Stimulated activated CD4-positive, alpha-beta T cell treated with anti-CD3 and anti-CD28 coated beads, Interleukin-1b, Interleukin-23, amount 100 ng/mL, for 1 hour (primary cell): ENCODE measurements at places on chromosomes 7 and 10.

DNA sequence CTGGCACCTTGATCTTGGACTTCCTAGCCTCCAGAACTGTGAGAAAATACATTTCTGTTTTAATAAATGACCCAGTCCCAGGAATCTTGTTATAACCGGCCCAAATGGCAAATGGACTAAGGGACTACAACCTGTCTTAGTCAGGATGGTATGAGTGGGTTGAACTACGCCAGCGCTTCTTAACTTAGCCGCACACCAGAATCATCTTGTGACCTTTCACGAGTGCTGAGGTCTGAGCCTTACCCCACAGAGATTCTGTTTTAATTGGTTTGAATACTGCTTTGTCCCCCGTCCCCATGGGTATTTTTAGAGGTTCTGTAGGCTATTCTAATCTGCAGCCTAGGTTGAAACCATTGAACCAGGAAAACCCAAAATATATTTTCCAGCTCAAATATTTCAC is 48.0 kb downstream of the PFKFB3 start:
- no peak for DNase-seq

DNA sequence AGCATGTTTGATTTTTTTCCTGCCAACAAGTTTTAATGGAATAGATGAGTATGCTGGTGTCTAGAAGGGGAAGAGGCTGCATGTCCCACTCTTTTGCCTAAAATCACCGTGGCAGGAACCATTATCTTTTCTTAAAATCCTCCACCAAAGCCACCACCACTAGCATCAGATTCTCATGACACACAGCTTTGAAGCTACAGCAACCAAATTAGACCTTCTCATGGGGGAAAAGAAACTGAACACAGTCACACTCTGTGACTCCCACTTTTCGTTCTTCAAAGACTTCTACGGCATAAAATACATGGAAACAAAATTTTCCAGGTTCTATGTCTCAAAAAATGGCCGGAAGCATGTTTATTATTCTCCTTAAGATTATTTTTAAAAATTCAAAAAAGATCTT is 81.8 kb downstream of the SGMS1 start:
- DNase-seq: no peak

DNA sequence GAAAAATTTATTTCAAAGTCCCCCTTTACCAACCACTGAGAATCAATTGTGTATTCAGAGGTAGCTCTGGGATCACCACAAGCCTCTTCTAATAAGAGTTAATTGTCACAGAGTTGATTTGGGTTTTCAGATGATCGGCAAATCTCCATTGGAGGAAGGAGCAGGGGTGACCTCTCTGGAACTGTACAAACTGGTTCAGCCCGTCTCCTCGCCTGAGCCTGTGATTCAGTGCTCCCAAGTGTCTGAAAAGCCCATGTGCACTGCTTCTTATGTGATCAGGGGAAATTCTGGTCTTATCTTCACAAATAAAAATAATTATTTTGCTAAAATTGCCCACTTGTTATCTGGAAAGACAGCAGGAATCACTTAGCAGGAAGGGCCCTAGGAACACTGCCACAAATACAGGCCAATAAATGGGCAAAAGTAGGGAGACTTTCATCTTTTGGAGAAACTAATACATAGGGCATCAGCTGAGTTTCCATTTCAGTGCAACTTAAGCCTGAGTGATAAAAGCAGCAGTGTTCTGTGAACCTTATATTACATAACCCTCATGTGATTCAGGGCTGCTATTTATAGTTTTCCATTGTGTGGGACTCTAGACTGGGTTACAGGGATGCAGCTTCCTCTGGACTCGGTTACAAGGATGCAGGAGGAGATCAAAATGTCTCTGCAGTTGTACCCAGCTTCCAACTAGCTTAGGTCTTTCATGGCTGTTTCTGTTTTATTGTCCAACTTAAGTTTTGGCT is 32.3 kb downstream of the CDK1 start:
- no peak for DNase-seq

DNA sequence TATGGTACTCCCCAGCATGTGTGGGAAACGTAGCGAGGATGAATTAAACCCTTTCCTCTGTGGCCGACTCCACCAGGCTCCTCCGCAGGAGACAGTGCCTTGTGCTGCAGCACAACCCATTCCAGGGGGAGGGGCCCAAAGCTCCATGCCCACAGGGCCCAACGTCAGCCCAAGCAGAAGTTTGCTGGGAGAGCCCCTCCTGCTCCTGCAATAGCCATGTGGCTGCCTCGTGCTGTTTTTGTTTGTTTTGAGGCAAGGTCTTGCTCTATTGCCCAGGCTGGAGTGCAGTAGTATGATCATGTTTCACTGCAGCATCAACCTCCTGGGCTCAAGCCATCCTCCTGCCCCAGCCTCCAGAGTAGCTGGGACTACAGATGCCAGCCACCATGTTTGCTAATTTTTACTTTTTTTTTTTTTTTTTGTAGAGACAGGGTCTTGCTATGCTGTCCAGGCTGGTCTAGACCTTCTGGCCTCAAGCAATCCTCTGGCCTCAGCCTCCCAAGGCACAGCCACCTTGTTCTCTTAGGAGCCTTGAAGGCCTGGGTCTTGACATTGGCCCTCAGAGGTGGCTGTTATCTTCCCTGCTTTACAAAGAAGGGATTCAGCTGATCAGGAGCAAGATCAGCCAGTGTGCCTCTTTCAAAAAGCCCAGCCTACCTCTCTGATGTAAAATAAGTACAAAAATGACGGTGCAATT is 102.8 kb downstream of the DYNC2I1 start:
- DNase-seq: no peak

GRCh38 chr10:43079856-43080255 is 3.0 kb downstream of the RET start:
- DNase-seq: no peak

- no peak for DNase-seq
Measured at GRCh38 chr7:25889765-25890164, 262.2 kb upstream of the NFE2L3 start.

DNA sequence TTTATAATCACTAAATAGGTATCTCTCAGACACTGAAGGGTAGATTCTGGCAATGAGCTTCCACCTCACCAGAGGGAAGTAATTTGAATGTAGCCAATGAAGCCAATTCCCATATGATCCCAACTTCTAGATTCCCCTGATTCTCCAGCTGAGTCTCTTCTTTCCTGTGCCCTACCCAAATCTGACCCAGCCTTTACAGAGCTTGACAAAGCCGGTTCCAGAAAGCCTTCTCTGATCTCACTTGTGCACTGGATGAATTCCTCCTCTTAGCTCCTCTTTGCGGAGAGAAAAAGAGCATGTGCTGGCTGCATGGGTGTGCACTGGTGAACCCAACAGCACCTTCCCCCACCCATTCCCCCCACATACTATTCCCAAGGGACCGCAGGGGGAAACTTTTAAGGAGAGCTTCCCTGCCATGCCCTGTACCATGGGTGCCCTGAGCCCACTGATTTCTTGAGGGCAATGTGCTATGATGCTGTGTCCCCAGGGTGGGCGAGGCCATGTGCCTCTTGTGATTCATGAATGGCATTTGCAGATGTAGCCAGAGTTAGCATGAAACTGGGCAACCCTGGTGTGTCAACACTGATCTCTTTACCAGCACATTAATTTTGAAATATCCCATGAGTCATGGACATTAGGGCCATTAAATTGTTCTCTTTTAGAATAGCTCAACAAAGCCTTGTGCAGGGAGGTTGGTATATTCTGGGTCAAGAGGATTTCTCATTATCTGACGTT is 50.4 kb upstream of the PLEKHA1 start:
- no peak for DNase-seq

GRCh38 chr10:128476368-128476725 is 350.1 kb upstream of the MKI67 start:
- DNase-seq: no peak

- no peak for DNase-seq
Measured at GRCh38 chr10:13347043-13347499, 1.0 kb downstream of the SEPHS1 start.

- no peak for DNase-seq
Measured at GRCh38 chr7:38318803-38319416, 45.5 kb upstream of the TARP start.

DNA sequence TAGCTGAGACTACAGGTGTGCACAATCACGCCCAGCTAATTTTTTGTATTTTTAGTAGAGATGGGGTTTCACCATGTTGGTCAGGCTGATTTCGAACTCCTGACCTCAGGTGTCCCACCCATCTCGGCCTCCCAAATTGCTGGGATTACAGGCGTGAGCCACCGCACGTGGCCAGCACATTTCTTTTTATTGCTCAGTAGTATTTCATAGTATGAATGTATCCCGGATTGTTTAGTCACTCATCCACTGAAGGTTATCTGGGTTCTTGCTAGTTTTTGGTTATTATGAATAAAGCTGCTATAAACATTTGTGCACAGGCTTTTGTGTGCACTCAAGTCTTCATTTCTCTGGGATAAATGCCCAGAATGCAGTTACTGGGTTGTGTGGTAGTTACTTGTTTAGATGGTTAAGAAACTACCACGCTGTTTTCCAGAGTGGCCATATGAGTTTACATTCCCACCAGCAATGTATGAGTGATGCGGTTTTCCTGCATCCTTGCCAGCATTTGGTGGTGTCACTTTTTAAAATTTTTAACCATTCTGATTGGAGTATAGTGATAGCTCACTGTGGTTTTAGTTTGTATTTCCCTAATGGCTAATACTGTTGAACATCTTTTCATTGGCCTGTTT is 275.8 kb upstream of the LYZL1 start:
- no peak for DNase-seq

GRCh38 chr10:46077141-46077554 is 31.1 kb upstream of the MSMB start:
- DNase-seq: no peak

DNA sequence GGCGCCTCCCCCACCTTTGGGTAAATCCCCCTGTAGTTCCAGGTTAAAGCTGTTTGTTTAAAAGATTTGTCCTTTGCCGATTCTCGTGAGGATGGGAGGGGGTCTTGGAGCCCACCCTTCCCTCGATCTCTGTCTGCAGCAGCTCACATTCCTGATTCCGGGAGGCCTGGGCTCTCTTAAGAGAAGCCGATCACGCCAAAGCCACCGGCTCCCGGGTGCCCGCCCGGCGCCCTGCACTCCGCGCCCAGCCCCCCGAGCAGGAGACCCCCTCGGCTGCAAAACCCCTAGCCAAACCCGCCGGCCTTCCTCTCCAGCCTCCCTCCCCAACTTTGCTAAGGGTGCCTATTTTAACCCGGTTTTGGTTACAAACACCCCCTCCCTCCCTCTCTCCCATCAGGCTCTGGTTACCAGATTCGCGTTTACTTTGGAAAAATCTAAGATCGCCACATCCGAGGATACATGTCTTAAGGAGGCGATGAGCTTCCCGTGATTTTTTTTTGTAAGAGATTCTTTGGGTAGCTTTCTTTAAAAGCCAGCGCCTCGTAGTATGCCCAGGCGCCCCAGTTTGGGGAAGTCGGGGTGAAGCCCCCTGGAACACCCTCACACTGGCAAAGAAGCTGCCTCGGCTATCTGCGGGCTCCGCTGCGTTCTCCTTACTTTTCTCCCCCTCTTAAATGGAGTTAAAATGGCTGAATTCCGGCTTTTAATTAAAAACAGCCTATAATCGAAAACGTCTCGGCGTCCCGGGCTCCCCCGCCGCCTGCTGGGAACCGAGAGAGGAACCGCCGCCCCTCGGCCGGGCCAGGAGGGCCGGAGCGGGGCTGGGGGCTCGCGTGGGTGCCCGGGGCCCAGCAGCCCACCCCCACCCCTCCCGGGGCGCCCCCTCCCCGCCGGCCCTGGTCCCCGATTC is 983 bp downstream of the TNRC18 start:
- DNase-seq: no peak

GRCh38 chr7:66921396-66921917 is 432 bp downstream of the TMEM248 start:
- no peak for DNase-seq

DNA sequence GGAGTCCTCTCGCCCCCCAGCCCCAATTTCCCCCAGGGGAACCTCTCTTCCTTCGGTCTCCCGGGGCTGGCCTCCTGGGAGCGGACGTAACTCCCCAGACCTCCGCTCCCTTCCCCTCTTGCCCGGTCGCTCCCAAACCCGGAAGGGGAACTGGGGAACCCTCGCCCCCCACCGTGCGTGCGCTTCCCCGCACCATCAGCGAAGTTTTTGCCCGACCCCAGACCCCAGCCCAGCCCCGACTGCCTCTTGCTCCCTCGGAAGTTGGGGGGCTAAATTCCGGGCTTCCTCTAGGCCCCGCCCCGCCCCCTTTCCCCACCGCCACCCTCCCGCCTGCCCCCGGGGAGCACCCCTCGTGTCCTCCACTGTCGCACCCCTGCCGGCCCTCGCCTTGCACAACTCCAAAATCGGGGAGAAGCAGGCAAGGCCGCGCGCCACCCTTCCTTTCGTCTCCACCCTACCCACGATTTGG is 436 bp downstream of the GNB2 start:
- DNase-seq: no peak

- DNase-seq: no peak
Measured at GRCh38 chr7:100516135-100516812, 22.7 kb upstream of the AGFG2 start.

DNA sequence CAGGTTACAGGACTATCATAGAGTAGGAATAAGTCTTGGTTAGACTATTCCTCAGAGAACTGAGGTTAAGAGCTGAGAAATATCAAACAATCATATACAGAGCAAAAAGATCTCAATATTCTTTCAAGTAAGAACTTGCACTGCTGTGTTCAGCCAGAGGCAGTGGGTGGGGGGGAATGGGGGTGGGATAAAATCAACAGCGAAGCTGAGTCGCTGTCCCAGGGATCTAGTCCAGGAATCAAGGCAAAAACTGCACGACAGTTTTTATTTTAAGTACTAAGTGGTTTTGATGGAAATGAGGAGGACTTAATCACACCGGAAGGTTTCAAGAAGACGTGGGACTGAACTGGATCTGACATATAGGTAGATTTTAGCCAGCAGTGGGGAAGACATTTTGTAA is 159.1 kb downstream of the SRPK2 start:
- no peak for DNase-seq

GRCh38 chr7:132953468-132953867 is 128.4 kb downstream of the CHCHD3 start:
- DNase-seq: no peak

DNA sequence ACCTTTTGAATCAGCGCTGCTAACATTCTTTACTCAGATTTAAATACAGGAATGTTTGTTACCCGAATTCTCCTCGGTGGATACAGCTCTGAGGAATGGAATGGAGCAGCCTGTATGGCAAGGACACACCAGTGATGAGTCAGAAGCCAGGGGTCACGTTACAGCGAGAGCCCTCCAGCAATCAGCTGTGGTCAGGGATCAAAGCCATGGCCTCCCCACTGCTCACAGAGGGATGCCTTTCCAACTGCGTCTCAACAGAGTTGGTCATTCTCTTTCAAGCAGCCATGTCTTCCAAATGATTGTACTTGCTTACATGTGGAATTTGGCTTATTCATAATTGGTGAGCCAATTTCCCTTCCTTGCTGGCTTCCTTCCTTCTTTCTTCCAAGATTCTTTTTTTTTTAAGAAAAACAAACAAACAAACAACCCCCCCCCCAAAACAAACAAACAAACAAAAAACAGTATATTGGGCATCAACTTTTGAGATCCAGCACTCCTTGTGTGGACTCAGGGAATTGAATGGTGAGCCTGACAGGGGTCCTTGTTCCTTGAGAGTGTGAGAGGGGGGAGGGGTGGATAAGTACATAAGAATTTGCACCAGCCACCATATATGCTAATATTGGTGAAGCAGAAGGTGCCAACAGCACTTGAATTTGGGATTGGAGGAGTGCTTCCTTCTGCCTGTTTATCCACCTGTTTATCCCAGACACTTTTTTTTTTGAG is 100.2 kb downstream of the ATXN7L1 start:
- DNase-seq: no peak
